Right ventricle myocardium inferior (tissue), 1 donor: ENCODE measurements at places on chromosomes 5 and 9.

DNA sequence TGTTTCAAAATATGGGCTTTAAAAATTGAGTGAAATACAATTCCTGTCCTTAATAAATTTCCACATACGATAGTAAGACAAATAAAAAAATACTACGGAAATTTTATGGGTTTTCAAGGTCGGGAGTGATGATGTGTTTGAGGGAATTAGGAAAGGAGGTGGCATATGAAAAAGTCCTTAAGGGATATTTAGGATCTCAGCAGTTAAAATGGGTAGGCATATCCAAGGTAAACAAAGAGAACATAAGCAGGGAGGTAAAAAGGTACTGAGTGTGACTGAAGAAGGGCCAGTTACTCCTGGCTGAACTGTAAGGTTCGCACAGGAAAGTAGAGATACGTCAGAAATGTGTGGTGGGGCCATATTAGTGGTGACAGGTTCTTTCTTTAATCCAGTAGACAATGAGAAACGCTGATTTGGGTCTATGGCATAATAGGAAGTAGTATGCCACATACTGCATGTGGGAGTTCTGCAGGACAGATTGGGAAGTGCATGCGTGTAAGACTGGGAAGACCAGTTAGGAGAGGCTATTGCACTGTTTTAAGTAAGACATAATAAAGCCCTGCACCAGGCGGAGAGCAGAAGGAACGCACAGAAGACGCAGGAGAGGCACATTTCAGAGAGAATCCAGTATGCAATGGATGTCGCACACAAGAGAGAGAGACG is 937 bp upstream of the HMGCR start:
- DNase-seq, result no peak

DNA sequence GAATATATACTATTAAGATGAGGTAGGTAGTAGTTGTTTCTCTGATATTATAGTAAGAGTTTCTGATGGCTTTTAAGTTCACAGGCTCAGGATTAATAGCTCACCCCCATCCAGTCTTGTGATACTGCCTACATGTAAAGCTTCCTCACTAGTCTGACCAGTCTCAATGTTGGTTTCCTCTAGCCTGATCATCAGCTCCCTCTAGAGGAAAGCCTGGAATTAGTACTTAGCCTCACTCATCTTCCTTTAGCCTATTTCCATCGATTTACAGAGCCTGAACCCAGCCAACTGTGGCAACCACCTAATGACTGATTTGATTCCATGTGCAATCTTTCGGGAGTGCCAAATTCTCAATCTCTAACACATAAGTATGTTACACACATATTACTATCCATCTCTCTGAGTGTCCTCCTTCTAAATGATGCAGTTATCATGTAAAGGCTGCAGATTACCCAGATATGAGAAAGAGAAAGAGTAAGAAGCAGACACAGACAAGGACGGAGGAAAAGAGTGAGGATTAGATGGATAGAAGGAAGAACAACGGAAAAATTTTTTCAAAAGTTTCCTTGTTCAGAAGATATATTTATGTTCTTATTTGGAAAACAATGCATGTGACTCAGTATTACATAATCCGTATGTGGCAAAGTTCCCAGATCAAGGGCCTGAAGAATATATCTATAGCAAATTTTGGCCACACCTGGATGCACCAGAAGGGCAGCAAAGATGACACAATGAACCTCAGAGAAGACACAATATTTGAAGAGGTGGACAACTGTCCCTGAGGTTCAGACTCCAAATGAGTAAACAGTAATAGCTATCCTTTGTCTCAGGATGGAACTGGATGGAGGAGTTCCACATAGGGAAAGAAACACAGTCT is 333.7 kb downstream of the ELAVL2 start:
- no peak for DNase-seq

DNA sequence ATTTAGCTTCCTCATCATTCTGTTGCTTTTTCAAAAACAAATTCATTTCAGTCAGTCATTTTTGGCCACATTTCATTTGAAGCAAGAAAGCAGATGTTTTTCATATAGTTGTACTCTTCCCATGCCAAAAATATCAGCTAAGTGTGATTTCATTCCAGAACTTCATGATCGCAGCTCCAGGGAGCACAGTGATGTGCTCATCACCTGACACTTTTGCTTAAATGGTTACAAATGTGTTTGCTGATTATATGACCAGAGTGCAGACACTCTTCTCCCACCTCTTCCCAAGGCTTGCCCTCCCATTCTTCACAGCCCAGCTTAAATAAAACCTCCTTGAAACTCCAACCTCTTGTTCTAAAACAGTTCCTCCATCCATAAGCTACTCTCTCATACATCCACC is 32.6 kb downstream of the GABRB2 start:
- no peak for DNase-seq

DNA sequence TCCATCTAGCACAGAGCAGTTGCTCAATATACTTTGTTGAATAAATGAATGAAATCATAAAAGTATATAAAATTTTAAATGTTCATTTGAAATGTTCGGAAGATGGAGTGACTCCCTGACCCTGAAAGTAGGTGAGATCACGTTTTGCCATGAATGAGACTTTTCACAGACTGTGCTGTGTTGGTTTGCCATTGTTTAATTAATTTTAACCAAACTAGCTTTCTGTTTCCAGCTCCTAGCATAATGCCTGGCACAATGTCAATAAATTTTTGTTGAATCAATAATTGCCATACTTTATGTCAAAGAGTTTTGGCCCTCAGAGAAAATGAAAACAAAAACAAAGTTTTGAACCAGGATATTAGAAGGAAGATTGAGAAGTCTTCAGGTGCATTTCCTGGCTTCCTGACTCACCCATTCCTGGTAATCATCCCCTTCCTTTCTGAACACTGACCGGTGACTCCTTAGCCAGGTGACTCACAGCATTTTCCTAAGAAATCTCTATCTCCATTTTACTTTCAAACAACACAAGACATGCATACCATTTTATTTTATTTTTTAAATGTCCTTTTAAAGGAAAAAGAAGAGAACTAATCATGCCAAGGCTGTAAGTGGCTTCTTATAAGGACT is 15.1 kb downstream of the SLC28A3 start:
- no peak for DNase-seq

GRCh38 chr5:171306781-171307591 is 2.1 kb upstream of the TLX3 start:
- no peak for DNase-seq

- no peak for DNase-seq
These were observed 418.3 kb upstream of the IRX1 start for GRCh38 chr5:3177338-3177737.
